H1 (cell line): ENCODE measurements at places on chromosomes 1 and 21. TPM values are rescaled to one million over a fixed set of nuclear protein-coding genes. Genes with fewer than 3 reads are reported as not detected.

DNA sequence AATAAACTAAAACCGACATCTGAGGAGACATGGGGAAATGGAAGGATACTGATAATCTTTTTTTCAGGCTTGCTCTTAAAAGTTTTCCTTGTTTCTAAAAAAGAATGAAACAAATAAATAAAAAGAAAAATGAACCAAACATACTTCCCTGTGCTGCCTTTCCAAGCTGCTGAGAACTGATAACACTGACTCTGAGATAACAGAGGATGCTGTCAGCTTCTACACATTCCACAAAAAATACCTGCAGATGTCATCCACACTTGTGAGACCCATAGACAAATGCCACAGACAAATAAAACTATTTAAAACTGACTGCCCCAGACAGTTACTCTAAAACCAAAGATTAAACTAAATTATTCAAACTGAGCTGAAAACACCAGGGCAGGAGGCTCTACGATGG is 12.0 kb upstream of the OR6K3 start:
- H3K4me3 ChIP-seq, result no peak overlapping the region
- H3K27me3 ChIP-seq, result no peaks in the 10 kb centered on the region
- no peak overlapping the region for H3K27ac ChIP-seq
- DNase-seq, result no peak
- H3K4me1 ChIP-seq, result no peaks in the 10 kb centered on the region

DNA sequence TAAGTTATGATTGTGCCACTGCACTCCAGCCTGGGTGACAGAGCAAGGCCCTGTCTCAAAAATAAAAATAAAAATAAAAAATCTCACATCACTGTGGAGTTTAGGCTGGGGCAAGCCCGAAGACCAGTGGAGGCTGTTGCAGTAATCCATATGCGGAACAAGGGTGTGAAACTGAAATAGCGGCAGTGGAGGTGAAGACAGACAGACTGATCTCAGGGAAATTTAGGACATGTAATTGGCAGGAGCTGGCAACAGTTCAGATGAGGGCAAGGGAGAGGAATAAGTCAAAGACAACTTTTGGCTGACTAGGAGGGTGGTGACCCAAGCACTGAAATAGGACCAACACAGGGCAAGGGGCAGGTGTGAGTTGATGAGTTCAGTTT is 8.4 kb downstream of the ARMH1 start:
- no peak overlapping the region for H3K4me3 ChIP-seq
- no peak for DNase-seq
- H3K36me3 ChIP-seq, result no peaks in the 10 kb centered on the region; the same call in 1 of the 2 replicates
- no peaks in the 10 kb centered on the region for H3K27me3 ChIP-seq

DNA sequence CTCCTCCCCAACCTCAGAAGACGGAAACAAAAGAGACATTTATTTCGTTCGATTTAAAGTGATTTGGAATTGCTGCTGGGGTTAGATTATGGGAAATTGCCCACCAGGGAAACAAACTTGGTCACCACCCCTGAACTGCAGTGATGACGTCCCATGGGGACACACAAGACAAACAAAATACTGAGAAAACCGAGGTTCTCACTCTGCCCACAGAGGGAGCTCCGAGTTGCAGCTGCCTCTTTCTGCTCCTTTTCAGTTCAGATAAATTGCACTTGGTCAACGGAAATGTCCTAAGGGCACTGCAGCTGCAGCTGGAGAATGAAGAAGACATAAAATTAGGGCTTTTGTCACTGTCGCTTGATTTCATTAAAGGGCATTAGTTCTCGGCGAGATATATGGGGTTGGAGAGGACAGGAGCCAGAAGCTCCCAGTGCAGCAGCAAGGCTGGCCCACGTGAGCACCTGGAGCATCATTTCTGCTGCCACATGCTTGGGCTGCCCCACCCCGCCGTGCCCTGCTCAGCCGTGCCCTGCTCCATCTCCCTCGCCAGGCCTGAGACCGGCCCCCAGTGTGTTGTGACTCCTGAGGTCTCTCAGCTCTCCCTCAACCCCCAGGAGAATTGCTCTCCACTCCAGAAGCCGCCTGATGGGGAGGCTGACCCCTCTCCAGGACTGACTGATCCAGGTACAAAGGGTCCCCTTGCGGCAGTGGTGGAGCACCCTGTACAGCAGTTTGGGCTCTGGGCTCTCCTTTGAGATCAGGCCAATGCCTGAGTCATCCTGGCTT is 231.7 kb upstream of the AJAP1 start:
- H3K27me3 ChIP-seq, result no peaks in the 10 kb centered on the region
- H3K4me1 ChIP-seq, result no peaks in the 10 kb centered on the region
- H3K27ac ChIP-seq, result no peak overlapping the region
- H3K4me3 ChIP-seq, result no peak overlapping the region
- DNase-seq, result peak; percentile 55

DNA sequence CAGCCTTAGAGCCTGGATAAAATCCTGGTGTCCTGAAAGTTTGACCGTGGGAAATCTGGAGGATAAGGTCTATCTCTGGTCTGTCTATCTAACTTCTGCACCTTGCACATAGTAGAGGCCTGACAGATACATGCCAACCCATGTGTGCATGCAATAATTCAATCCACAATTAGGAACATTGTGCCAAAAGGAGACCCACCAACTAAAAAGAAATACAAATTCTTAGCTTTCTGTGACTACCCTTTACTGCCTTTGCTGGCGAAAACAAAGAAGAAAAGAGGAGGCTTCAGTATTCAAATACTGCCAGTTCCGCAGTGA is 381 bp upstream of the KLHL20 start:
- DNase-seq, result no peak
- H3K36me3 ChIP-seq, result no peaks in the 10 kb centered on the region
- H3K27me3 ChIP-seq, result no peaks in the 10 kb centered on the region
- no peak overlapping the region for H3K27ac ChIP-seq
- H3K4me3 ChIP-seq, result no peak overlapping the region; the same call in 1 of the 2 replicates

DNA sequence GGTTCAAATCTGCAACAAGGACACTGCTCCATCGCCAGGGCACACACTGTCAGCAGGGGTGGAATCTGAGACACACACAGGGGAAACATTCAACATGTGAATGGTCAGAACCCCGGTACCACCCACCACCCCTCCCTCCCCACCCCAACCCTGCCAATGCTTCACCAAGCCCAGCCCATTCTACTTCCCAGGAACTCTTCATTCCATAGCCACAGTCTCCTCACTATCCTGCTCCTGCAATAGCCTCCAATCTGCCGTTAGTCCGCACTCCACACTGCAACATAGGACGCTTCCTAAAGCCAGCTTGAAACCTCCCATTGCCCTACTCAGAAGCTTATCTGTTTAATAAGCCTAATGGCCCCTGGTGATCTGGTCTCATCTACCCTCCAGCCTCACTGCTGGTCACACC is 7.5 kb upstream of the RAB3B start:
- H3K4me3 ChIP-seq, result no peak overlapping the region
- peaks cover 11% of the 10 kb centered on the region; the same call in 1 of the 2 replicates for H3K4me1 ChIP-seq
- H3K27me3 ChIP-seq, result no peaks in the 10 kb centered on the region; the same call in 1 of the 2 replicates
- no peaks in the 10 kb centered on the region for H3K36me3 ChIP-seq
- H3K27ac ChIP-seq, result no peak overlapping the region

GRCh38 chr1:15616373-15617172 is 685 bp upstream of the DDI2 start:
- no peaks in the 10 kb centered on the region for H3K27me3 ChIP-seq
- H3K27ac ChIP-seq, result no peak overlapping the region
- peak overlapping the region; percentile 51 for H3K4me3 ChIP-seq
- no peaks in the 10 kb centered on the region for H3K4me1 ChIP-seq

GRCh38 chr1:58829866-58830265 is 46.0 kb upstream of the JUN start:
- H3K4me3 ChIP-seq, result no peak overlapping the region
- no peak overlapping the region for H3K27ac ChIP-seq
- no peaks in the 10 kb centered on the region for H3K4me1 ChIP-seq
- no peak for DNase-seq

DNA sequence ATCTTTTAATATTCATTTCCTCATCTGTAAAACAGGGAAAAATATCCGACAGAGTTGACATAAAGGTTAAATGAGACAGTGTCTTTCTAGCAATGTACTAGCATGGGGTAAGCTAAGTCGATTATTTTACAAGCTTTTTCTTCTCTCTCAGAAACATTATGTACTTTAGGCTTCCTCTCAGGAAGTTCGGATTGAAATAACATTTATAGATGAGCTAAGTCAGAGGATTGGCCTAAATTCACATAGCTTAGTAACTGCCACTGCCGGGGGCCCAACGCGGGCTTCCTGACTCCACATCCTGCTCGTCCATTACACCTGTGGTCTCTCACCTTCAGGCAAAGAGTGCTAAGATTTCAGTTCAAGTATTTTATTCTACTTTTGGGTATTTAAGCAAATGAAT is 462.3 kb upstream of the NFIA start:
- H3K4me3 ChIP-seq, result no peak overlapping the region
- H3K4me1 ChIP-seq, result no peaks in the 10 kb centered on the region
- no peak for DNase-seq

- H3K4me1 ChIP-seq, result peaks cover 7% of the 10 kb centered on the region
- DNase-seq, result no peak
- no peak overlapping the region for H3K27ac ChIP-seq
- H3K27me3 ChIP-seq, result no peaks in the 10 kb centered on the region
- H3K4me3 ChIP-seq, result no peak overlapping the region
These were observed 4.4 kb downstream of the AK2 start for GRCh38 chr1:33032126-33032869.

- no peaks in the 10 kb centered on the region for H3K36me3 ChIP-seq
- H3K4me3 ChIP-seq, result no peak overlapping the region
- H3K27ac ChIP-seq, result no peak overlapping the region
- no peak for DNase-seq
- H3K27me3 ChIP-seq, result no peaks in the 10 kb centered on the region
These were observed 151.9 kb downstream of the MAGI3 start for GRCh38 chr1:113542221-113542701.

DNA sequence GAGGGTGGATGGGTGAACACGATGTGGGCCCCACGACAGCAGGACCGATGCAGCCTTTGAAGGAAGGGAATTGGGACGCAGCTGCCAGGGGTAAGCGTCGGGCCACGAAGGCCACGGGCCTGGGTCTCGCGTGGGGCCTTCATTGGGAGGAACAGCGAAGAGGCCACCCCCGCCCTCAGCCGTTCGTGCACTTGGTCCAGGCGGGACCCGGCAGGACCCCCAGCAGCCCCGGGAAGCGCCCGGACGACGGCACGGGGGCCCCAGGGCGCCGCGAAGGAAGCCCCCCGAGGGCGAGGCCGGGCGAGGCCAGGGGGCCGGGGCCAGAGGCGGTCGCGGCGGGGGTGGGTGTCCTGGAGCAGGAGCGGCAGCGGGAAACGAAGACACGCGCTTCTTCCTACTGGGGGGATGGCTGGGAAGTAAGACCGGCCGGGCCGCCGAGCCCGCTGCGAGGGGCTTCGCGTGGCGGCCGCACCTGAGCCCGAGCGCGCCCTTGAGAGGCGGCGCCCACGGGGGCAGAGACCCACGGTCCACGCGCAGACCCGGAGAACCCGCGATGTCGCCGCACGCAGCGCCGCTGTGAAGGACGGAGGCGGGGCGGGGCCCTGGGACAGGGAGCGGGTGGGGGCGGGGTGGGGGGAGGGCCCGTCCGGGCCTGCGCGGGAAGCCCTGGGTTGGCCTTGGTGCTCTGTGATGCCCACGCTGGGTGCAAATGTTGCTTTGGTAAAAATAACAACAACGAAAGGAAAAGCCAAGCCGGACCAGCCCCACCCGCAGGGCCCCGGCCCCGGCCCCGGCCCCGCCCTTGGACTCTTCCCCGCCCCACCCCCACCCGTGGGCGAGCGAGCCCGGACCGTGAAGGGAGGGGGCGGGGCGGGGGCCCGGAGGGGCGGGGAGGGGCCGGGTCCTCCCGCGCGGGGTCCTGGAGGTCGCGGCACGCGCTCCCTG is 56.0 kb upstream of the ADARB1 start:
- DNase-seq, result no peak
- H3K4me3 ChIP-seq, result peak overlapping the region; percentile 26; the same call in 1 of the 2 replicates
- peaks cover 2% of the 10 kb centered on the region for H3K27me3 ChIP-seq
- H3K36me3 ChIP-seq, result no peaks in the 10 kb centered on the region

DNA sequence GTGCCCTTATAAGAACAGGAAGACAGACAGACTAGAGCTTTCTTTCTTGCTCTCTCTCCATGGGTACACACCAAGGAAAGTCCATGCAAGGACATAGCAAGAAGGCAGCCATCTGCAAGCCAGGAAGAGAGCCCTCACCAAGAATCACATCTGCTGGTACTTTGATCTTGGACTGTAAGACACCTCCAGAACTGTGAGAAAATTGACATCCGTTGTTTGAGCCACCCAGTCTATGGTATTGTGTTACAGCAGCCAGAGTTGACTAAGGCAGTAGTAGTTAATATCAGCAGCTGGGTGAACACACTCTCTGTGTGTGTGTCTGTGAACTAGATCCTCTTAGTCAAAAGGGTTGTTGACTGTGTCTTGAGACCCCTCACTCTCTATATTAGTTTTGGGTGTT is 53.8 kb upstream of the PPP2R5A start:
- no peaks in the 10 kb centered on the region for H3K4me1 ChIP-seq
- no peak overlapping the region for H3K4me3 ChIP-seq
- H3K27ac ChIP-seq, result no peak overlapping the region
- H3K36me3 ChIP-seq, result no peaks in the 10 kb centered on the region

- H3K4me3 ChIP-seq, result no peak overlapping the region
- H3K4me1 ChIP-seq, result no peaks in the 10 kb centered on the region
- no peaks in the 10 kb centered on the region for H3K27me3 ChIP-seq
- no peak for DNase-seq
These were observed 27.9 kb downstream of the OVAAL start for GRCh38 chr1:180586671-180587155.

The GOLPH3L gene
- 39.8 and 40.8 TPM in 2 replicates for total RNA-seq

The MRAP gene
- not detected in 2 replicates for total RNA-seq

The ZNF695 gene
- 25.6 and 27.0 TPM in 2 replicates for total RNA-seq

The PGLYRP3 gene
- not detected in 2 replicates for total RNA-seq
